Right lung (tissue), 10 donors: ENCODE measurements at places on chromosomes 3 and 15. TPM values are rescaled to one million over a fixed set of nuclear protein-coding genes. Genes with fewer than 3 reads are reported as not detected.

The TM4SF1 gene
- 116 TPM for polyA plus RNA-seq

The ATOSA gene
- polyA plus RNA-seq: 56.6 TPM

The NR1I2 gene
- polyA plus RNA-seq: 0.63 TPM

The RTP3 gene
- polyA plus RNA-seq: not detected

The SLC28A2 gene
- polyA plus RNA-seq: 0.46 TPM

GRCh38 chr15:67033012-67033411 is 32.4 kb upstream of the SMAD3 start:
- no peak for DNase-seq

DNA sequence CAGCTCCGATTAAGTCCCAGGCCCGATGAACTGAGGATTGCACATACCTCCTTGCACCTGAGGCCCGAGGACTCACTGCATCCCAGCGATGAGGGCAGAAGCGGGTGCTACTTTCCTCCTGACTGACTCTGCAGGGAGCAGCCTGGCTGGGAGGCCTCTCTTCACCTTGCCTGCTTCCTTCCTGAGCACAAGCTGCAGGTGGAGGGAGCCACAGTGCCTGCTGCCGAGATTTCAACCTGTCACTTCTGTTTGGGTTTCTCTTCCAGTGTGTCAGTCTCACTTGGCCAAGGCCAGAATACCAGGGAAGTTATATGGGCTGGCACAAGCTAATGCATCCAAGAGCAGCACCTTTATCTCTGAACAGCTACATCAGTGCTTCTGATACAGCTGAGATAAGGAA is 185.4 kb downstream of the NTRK3 start:
- no peak for DNase-seq

- DNase-seq: no peak
Measured at GRCh38 chr3:192645437-192645836, 81.9 kb downstream of the FGF12 start.

GRCh38 chr3:123085293-123085931 is 18.6 kb downstream of the PDIA5 start:
- no peak for DNase-seq

DNA sequence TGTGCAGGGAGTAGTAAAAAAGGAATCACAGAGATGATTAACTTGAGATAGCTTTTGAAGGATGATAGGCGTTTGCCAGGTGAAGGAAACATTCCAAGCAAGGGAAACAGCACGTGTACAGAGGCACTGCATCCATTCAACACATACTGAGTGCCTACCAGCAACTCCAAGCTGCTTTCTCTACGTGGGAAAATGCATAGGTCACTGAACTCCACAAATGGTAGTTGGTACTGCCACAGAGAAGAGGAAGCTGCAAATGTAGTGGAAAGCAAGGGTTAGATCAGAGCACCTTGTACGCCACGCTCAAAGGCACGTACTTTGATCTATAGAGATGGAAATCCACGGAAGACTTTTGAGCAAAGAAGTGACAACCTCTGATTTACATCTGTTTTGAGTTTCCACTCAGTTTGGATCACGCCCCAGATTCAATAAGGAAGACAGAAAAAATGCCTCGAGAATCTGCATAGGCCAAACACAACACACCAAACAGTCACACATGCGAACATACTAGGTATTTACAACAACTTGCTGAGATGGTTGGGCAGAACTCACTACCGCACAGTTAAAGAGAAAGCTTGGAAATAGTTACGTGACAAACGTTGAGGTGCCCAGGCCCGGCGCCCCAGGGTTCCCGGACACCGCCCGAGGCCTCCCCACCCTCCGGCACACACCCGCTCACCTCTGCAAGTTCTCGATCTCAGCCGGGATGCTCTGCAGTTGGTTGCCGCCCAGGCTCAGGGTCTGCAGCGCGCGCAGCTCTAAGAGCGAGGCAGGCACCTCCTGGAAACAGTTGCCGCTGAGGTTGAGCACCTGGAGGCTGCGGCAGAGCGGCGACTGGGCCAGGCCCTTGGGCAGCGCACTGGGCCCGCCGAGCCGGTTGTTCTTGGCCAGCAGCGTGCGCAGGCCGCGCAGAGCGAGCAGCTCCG is 826 bp downstream of the LRRC58 start:
- no peak for DNase-seq

- DNase-seq: no peak
Measured at GRCh38 chr15:56992725-56993124, 74.3 kb downstream of the TCF12 start.

- no peak for DNase-seq
Measured at GRCh38 chr3:55790596-55791350, 303.7 kb upstream of the WNT5A start.
